ENCODE measurements at places on chromosomes 13 and 19.
A peak's percentile ranks its signal among the peaks of the same experiment; 100 is the strongest.

GRCh38 chr13:48778610-48779009 is 124.9 kb downstream of the CYSLTR2 start:
- DNase-seq, result no peak

DNA sequence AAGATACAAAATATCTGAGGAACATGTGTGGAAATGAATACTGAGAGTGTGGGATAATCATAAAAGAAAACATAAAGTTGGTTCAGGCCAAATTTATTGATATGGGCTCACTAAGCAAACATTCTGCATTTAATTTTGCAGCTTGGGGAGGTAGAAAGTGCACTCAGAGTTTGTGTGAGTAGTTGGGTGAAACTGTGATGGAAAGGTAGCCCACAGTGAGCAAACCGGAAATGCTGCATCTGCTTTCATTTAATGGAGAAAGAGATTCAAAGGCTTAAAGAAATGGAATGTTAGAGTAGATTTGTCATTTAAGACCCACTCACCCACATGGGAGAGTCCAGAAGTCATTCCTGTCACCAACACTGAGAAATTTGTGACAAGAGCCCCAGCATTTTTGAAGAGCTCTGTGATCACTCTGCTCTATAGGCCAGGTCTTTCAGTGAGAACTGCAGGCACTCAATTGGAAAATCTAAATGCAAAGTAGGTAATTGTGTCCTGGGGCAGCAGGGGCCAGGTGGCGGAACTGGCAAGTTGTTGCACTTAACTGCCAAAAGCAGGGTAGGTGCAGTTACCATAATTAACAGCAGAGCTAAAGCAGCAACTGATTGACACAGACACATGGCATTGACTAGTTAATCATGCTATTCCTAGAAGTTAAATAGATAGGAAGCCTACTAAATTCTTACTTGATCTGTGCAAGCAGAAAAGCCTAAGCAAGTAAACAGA is 1228.3 kb upstream of the PCDH20 start:
- DNase-seq, result no peak

GRCh38 chr13:70613295-70613694 is 505.0 kb upstream of the KLHL1 start:
- DNase-seq, result no peak

- no peak for DNase-seq
Measured at GRCh38 chr13:21035498-21035897, 25.9 kb downstream of the LATS2 start.

DNA sequence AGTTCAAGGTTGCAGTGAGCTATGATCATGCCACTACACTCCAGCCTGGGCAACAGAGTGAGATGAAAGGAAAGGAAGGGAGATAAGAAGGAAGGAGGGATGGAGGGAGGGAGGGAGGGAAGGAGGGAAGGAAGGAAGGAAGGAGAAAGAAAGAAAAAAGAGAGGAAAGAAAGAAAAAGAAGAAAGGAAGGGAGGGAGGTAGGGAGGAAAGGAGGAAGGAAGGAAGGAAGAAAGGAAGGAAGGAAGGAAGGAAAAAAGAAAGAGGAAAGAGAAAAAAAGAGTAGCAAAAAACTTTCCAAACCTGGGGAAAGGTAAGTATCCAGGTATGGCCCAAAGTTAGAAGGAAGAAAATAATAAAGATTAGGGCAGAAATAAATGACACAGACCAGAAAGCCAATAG is 7.1 kb downstream of the ZFP14 start:
- DNase-seq, result no peak

DNA sequence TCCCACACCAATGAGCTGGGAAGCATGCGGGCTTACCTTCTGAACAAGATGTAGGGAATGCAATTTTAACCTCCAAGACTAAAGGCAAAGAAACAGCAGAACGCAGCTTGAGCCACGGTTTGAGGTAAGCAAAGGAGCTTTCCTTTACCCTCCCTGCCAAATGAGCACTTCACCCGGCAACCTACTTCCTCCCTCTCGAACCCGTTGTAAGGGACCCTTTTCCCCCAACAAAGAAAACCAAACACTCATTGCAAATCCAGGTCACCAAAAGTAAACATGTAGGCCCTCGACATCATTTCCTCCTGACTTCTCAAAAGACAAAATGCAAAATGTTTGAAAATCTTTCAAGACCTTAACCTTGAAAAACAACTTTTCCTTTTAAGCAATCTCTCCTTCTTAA is 65.3 kb downstream of the ABCC4 start:
- DNase-seq, result no peak

GRCh38 chr13:24232474-24232873 is 72.0 kb downstream of the SPATA13 start:
- DNase-seq, result no peak

DNA sequence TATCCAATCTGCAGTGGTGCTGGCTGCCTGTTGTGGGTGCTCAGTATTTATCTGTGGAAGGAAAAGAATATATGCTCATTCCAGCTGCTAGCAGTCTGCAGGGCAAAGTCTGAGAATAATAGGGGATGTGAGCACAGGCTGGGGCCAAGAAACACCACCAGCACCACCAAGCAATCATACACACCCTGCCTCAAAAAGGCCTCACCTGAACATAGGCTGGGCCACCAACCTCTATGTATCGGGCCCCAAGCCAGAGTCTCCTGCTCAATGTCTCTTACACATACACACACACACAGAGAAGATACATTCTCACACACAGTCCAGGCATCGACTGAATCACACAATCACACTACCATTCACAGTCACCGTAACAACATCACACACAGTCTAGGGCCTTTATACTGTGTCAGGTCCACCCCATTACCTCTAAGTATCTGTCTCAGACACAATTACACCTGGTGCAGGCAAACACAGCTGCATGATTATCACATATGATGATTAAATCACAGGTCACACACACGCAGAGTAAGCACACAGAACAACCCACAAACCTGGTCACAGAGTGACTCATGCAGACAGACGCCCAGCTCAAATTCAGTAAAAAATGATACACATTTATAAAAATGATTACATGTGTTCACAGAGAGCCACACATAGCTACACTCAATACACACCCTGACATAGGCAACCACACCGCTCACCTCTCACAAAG is 1.3 kb upstream of the ZSCAN22 start:
- no peak for DNase-seq

- DNase-seq, result no peak
Measured at GRCh38 chr13:102401766-102402165, at the start of gene FGF14. Gene FGF14, minus strand, starts transcription at chr13:102402048.

GRCh38 chr13:44425815-44426078 is 52.1 kb downstream of the SERP2 start:
- DNase-seq, result no peak

GRCh38 chr13:49029570-49029969 is 53.9 kb downstream of the FNDC3A start:
- DNase-seq, result no peak

GRCh38 chr13:22110368-22110767 is 439.5 kb downstream of the FGF9 start:
- no peak for DNase-seq

- DNase-seq, result no peak
Measured at GRCh38 chr13:62309904-62310303, 894.3 kb upstream of the PCDH20 start.

DNA sequence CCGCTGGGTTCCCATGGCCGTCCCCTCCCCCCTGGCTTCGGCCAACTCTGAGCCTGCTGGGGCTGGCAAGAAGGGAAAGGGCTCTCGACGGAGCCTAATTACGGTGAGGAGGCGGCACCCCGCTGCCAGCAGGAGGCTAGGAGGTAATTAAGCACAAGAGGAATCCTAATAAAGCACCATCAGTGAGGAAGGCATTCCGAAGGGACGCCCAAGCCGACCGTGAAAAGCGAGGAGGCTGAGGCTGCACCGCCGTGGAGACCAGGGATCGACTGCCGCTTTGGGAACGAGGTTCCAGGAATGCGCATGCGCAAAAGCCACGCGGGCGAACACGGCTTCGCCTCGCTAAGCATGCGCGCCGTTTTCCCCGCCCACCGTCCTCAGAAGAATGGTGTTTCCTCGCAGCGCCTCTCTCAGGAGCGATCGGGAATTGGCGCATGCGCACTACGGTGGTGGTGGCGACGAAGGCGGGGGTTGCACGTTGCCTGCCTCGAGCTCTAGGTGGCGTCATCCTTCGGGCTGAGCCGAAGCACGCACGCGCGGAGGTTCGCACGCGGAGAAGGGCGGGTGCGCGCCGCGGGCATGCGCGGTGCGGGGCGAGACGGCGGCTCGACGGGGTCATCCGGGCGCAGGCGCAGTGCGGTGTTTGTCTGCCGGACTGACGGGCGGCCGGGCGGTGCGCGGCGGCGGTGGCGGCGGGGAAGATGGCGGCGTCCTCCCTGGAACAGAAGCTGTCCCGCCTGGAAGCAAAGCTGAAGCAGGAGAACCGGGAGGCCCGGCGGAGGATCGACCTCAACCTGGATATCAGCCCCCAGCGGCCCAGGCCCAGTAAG is at the start of gene MAP2K7:
Gene MAP2K7 (plus strand): TSS at position 634 of the 830 bp plus-strand sequence. CDS start 68 bp downstream, at position 702.
- peak; percentile 100 for DNase-seq

DNA sequence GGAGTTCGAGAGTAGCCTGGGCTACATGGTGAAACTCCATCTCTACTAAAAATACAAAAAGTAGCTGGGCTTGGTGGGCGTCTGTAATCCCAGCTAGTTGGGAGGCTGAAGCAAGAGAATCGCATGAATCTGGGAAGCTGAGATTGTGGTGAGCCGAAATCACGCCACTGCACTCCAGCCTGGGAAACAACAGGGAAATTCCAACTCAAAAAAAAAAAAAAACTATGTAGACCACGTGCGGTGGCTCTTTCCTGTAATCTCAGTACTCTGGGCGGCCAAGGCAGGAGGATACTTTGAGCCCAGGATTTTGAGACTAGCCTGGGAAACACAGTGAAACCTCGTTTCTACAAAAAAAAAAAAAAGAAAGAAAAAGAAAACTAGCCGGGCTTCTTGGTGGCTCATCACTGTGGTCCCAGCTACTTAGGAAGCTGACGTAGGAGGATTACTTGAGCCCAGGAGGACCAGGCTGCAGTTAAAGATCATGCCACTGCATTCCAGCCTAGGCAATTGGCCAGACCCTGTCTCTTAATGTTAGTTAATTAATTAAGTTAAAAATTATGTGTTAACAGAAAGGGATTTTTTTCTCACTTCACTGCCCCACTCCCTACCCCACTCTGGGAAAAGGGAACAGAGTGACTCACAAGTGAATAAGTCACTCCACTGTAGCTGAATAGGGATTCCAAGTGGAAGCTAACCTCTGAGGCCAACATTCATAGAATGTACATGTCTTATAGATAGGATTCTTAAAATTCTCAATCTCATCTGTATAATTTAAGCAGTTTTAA is 2.2 kb downstream of the ZNF83 start:
- DNase-seq, result no peak

- DNase-seq, result no peak
Measured at GRCh38 chr19:23328211-23328610, 67.1 kb downstream of the ZNF91 start.

GRCh38 chr19:45952686-45953505 is 20.8 kb downstream of the NOVA2 start:
- peak; percentile 19 for DNase-seq

DNA sequence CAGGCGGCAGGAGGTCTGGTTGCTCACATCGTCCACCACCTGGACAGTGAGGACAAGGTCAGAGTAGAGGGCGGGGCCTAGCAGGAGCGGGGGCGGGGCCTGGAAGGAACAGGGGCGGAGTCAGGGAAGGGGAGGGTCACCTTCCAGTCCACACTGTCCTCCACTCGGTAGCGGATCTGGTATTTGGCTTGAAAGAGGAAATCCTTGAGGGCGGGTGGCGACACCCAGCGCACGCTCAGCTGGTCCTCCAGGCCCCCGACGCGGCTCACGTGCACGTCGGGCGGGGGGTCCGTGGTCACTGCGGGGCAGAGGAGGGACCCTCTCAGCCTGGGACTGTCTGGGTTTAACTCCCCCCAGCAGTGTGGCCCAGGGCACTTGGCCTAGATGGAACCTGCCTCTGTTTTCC is 8.2 kb downstream of the REX1BD start:
- no peak for DNase-seq

- DNase-seq, result no peak
Measured at GRCh38 chr13:46051968-46052318, 603 bp downstream of the ZC3H13 start.

- no peak for DNase-seq
Measured at GRCh38 chr19:55209693-55210472, 582 bp upstream of the PTPRH start.

- no peak for DNase-seq
Measured at GRCh38 chr13:31848621-31849020, 109.3 kb downstream of the RXFP2 start.

GRCh38 chr19:15652559-15653278 is 12.0 kb downstream of the CYP4F3 start:
- DNase-seq, result no peak

DNA sequence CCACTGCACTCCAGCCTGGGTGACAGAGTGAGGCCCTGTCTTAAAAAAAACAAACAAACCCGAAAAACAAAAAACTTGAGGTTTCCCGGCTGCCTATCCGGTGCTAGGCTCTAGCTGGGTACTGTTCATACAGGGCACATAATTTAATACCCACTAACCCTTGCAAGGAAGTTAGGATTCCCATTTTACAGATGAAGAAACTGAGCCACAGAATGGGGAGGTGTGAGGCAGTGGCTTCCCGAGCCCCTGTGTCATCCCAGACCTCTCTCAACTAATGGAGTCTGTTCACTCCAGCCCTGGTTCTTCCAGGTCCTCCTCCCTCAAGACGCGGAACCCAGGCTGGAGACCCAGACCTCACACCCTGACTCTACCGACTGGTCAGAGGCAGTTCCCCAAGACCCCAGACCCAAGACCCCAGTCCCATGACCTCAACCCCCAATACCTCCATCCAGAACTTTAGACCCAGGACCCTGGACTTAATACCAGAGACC is 576 bp downstream of the APBA3 start:
- no peak for DNase-seq

DNA sequence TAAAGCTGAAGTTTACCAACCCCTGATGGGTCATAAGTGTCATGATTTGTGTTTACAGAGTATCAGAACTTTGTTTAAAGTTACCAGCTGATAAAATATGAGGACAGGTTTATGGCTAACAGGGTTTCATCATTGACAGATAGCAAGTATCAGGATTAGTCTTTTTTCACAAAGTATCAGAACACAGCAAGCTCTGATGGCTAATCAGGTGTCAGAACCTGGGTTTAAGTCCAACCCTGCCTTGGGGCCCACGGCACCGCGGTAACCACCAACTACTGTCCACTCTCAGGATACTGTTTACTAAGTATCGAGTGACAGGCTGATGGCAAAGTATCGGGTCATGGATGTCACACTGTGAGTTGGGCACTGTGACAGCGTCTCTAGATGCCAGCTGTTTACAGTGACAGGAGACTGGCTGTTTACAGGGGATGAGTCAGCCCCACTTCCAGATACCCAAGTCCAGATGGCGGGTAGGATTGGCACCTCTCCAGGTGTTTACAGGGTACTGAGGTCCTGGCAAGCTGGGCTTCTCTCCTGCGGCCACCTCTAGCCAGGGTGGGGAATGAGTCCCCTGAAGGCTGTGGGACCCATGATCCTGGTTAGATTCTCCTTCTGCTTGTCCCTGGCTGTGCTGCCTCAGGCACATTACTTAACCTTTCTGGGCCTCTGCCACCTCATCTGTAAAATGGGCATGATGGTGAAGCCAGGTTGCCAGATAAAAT is 21.8 kb downstream of the ARRDC2 start:
- DNase-seq, result no peak

DNA sequence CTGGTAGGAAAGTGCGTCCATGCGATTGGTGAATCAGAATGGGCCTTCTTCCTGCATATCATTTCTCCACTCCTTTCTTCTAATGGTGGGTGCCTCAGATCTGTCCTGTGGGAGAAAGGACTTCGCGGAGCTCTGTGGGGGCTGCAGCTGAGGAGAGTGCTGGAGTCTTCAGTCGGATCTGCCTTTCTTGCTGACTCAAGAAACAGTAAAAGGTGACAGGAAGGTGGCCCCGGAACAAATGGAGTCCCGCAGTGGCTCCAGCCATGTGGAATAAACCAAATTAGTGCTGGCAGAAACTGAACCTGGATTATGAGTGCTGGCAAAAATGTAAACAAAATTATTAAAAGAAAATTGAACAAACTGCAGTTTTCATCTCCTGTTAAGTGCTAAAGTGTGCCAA is 15.1 kb upstream of the GAS6 start:
- no peak for DNase-seq
